HFF-Myc (cell line): ENCODE measurements at places on chromosomes 2 and 18.

DNA sequence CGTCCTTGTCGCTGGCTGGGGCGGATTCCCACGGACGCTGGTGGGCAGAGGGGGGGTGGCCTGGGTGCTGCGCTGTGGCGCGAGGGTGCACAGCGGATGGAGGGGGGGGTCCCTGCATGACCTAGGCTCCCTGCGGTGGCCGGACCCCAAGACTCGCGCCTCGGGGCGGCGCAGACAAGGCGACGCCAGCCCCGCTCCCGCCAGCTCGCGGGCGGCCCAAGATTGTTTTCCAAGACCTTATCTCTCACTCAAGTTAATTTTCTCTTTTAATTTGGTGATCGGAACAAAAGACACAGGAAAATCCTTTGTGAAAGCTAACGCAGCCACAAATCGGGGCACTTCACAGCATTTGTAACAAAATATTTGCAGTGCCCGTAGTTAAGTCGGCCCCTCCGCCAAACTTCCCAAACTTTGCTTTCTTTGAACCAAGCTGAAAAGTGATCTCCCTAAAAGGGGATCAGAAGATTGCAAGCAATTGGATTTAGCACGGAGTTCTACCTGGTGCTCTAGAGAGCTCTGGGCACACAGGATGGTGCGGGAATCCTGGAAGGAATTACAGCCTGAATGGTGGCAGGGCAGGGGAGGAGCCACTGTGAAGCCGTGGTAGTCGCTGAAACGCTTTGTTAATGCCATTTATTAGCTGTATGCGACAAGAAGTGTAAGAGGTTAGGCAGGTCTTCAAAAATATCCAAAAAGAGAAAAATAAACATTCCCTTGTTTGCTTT is 4.8 kb upstream of the ID2 start:
- no peak for DNase-seq

GRCh38 chr2:184683911-184684310 is 85.6 kb downstream of the ZNF804A start:
- no peak for DNase-seq

DNA sequence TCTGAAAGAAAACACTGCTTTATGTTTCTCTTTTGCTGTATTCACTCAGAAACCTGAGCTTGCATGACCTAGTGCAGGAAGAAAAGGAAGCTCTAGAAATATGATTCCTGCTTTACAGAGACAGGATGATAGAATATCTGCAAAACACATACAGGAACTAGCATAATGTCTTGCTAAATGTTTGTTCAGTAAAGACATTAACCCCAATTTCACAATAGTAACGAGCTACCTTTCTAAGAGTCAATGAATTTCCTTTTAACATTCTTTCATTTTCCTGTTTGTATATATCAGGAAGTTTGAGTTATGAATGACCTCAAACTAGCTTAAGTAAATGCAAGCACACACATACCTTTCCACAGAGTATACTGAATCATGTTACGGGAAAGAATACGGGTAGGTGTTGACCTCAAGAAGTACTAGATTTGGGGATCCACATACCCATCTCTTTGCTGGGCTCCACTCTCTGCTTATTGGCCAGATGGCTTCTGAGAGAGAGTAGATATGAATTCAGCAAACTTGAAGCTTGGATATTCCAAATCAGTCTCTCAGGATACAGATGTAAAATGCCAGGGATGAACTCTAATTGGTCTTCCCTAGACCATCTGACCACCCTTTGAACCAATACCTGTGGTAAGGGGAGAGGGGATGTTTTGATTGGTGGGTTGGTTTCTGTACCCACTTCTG is 18.2 kb upstream of the ACSL3 start:
- no peak for DNase-seq

DNA sequence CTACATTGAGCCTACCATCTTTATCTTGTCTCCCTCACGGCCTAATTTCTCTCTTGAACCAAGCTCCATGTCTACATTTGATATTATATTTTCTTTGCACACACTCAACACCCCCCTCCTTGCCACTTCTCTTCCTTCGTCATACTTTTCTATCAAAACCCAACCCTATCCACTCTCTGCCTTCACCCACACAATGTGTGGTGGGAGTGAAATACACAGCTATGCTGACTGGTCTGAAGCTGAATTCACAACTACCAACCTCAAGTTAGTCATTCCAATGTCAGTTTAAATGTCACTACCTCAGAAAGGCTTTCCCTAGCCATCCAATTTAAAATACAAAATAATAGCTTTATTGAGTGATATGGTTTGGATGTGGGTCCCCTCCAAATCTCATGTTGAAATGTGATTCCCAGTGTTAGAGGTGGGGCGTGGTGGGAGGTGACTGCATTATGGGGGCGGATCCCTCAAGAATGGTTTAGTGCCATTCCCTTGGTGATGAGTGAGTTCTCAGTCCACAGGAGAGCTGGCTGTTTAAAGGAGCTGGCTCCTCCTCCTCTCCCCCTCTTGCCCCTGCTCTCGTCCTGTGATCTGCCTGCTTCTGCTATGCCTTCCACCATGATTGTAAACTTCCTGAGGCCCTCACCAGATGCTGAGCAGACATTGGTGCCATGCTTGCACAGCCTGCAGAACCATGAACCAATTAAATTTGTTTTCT is 112.1 kb downstream of the DTNB start:
- no peak for DNase-seq

DNA sequence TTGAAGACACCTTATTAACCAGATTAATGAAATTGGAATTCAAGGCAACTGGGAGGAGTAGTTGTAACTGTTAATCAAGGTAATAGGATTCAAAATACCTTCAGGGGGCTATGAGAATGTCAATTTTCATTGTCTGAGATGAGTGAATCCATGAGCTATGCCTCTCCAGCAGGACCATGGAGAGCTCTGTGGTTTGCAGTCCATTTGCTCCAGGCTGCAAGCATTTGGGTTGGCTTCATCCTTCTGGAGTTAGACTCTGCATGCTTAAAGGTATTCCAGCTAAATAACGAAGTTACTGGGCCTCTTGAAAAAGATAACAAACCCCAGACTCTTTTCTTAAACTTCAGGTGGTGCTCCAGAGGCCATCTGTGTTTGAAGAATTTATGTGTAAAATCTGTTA is 207.1 kb upstream of the SLC8A1 start:
- DNase-seq = no peak

DNA sequence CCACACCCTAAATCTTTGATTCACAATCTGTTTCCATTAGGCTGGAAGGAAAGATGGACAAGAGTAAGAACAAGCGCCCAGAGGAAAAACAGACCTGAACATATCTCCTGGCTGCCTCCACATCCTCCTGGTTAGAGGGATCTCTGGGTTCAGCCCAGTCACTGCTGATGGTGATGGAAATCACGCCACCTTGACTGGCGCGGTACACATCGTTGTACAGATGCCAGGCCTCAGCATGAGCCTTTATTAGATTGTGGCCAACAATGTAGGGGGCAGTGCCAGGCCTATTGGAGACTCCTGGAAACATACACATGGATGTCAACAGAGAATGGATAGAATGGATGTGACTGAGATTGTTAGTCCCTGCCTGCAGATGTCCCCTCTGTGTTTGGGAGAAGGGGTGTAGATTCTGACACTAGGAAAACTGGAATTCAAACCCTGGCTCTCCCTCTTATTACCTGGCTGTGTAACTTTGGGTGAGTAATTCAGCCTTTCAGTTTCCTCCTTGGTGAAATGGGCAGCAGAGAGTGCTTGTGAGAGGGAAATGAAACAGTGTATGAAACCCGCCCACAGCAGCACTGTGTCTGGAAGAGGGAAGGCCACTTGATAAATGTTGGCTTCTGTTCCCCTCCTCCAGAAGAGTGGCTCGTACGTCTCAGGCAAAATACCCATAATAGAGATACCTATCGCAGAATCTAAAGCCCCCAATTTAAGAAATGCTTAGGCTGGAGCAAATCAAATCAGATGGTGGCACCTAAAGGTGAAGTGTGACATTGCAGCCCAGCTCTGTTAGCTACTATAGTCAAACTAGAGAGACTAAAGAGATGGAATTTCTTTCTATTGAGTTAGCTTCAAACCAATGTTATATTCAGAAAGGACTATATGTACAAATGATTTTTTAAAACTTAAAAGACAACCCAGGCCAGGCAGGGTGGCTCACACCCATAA is 36.2 kb downstream of the LCT start:
- no peak for DNase-seq

- DNase-seq = no peak
Measured at GRCh38 chr2:174753038-174753633, 11.1 kb downstream of the CHRNA1 start.

- DNase-seq = peak; percentile 12
Measured at GRCh38 chr2:170224692-170225294, 46.8 kb downstream of the MYO3B start.

GRCh38 chr2:239853121-239853520 is 172.0 kb downstream of the NDUFA10 start:
- DNase-seq = no peak

GRCh38 chr2:28915939-28916338 is 21.5 kb downstream of the WDR43 start:
- DNase-seq = no peak

DNA sequence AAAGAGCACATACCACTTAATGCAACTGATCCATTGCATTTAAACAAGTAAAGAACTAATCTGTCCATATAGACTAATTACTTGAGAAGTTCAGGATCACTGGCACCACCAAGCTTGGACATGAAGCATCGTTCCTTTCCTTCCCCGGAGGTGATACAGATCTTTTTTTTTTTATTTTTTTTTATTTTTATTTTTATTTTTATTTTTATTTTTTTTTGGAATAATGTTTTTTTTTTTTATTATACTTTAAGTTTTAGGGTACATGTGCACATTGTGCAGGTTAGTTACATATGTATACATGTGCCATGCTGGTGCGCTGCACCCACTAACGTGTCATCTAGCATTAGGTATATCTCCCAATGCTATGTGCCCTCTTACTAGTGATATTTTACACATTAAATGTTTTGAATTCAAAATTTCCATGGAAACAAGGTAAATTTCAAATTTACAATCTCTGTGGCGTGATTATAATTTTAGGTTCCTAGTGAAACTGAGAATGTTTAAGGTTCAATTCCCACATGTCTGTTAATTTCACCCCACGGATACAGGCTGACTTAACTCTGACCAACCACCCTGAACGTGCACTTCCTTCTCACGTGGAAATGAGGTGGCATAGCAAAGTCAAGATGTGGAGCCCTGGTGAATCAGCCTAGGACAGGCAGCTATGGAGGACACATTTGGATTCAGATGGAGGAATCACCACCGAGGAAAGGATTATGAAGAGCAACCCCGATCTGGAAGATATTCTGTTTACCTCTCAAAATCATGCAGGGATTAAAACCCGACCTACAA is 101.6 kb upstream of the THOC1 start:
- no peak for DNase-seq

DNA sequence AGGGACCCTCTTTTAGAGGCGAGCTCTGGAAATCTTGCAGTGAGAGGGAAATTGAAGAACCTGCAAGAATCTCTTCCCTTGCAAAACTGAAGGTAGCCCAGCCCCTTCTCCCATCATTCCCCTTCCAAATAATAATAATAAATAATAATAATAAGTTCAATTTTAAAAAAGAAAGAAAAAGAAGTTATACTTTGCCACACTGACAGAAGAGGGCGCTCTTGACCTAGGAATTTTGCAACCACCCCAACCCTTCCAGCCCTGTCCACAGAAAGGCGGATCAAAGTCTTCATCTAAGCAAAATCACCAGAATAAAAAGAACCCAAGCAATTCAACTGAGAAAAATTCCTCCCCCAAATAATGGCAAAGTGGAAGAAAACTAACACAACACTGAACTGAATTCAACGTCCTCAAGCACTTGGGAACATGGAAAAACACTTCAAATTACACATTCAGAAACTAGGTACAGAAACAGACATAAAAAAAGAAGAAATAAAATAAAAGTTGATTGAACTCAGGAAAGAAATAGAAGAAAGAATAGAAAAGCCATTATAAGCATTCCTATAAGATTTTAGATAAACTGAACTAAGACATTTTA is 98.9 kb upstream of the GLS start:
- no peak for DNase-seq

- DNase-seq = no peak
Measured at GRCh38 chr2:165371356-165371755, 98.1 kb upstream of the CSRNP3 start.

DNA sequence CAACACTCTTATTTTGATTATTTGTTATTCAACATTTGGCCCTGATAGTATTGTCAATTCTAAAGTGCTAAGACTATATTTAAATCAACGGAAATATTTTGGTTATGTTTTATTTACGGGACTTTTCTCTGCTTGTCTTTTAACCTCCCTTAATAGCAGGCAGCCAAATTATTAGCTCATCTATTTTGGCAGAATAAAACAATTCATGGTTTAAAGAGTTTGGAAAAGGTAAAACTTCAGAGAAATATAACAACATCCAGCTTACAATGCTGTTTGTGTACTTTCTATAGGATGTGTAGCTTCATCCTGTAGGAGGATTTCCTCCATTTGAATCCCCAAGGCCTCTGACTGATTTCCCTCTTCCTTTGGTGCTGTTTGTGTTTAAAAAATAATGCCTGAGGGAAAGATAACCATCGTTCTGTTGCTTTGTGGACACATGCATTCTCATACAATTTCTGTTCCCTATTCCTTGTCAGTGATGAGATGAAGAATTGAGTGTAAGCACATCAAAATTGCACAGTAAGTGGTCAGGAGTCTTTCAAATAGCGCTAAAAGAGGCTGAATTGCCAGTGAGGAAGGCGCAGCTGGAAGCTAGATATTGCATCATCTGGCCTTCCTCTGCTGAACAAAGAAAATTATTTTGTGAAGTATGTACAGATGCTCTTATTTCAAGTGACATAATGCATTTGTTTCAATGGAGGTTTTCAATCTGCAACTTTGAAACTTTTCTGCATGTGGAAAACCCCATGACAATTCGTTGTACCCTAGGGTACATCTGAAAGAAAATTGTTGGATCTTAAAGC is 80.3 kb downstream of the CD28 start:
- DNase-seq = no peak

DNA sequence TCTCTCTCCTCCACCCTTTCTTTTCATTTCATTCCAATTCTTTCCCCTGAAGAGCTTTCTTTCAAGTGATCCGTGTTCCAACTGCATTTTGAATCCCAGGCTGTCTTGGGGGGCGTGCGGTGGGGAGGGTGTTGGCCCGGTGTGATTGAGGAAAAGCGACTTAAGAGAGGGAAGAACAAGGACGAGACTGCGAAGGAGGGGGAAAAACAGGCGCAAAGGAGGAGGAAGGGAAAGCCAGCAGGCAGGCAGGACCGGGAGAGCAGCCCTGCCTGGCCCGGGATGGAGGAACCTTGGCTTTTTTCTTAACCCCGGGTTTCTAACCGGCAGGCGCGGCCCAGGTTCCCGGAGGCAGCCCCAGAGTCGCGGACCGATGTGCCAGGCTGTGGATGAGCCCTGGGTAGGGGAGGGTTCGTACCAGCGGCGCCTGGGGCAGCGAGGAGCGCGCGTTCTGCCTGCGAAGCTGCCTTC is 1.3 kb downstream of the ADCYAP1 start:
- no peak for DNase-seq

GRCh38 chr2:181566334-181567032 is 90.4 kb downstream of the CERKL start:
- no peak for DNase-seq
